ENCODE measurements at places on chromosomes 6 and 20.

DNA sequence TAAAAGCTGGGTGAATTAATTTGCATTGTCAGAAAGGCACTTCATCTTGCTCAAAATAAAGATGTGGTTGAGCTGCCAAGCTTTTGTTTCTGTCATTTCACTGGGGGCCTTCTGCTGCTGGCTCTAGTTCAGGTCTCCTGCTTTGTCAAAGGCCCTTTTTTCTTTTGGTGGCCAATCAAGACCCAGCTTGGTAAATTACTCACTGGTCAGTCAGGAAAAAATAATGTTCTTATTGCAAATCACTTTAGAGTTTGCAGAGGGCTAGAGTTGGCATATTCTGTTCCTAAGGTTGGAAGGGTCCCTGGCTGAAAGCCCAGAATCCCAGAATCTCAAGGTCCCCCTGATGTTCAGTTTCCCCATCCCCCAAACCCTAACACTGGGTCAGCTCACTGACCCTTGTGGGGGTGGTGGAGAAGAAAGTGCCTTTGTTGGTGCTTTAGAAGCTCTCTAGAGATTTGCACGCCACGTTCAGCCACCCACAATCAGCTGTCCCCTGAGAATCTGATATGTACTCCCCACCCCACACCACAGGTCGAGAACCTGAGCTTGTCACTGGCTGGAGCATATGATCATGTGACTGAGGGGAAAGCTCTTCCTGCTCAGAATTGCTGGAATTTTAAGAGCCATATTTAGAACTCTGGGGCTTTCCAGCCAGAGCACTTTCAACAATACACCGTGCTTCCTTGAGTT, 21.7 kb upstream of the BNIP5 start:
- no peak for DNase-seq

DNA sequence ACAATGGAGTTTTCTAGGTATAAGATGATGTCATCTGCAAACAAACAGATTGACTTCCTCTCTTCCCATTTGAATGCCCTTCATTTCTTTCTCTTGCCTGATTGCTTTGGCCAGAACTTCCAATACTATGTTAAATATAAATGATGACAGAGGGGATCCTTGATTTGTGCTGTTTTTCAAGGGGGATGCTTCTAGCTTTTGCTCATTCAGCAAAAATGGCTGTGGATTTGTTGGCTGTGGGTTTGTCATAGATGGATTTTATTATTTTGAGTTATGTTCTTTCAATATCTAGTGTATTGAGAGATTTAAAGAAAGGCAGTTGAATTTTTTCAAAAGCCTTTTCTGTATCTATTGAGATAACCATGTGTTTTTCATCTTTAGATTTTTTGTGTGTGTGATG, 662.4 kb upstream of the EYS start:
- DNase-seq, result no peak

GRCh38 chr6:13044390-13044789, 283.9 kb downstream of the TBC1D7 start:
- DNase-seq, result no peak

- no peak for DNase-seq
Measured at GRCh38 chr6:158406736-158407135, 94.5 kb downstream of the TULP4 start.

DNA sequence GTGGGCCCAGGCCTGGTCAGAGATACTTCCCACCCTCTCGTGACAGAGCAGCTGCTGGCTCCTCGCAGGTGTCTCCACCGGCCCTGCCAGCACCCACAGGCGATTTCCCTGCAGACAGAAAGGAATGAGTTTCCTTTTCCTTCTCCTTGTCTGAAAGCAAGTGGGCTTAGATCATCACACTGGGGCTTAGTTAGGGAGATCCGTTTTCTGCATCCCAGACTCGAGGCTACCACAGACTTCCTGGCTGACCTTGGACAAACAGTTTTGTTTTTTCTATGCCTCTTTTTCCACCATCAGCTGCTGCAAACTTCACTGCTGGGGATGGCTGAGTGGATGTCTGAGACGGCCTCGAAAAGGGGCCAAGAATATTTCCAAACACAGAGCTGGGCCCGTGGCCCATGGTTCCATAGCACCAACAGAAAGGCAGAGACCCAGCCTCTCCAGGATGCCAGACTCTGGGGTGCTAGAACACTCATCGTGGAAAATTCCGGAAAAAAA, 86.5 kb downstream of the BANF2 start:
- no peak for DNase-seq

- DNase-seq, result no peak
Measured at GRCh38 chr6:116359835-116360234, 10.9 kb upstream of the DSE start.

GRCh38 chr6:148907573-148907972, 160.7 kb downstream of the UST start:
- DNase-seq, result no peak

DNA sequence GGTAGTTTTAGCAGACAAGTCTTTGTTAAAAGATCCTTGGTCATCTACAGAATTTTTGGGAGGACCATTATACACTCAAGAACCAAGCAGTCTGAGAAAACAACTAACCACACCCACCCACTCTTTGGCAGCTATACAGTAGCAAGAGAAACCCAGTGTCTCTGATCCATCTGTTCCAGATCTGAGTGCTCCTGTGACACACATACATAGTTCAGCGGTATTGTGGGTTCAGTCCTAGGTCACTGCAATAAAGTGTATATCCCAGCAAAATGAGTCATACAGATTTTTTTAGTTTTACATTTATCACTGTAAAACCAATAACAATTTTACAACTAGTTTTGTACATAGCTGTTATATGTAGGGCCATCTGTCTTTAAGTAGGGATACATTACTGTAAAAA, 47.4 kb upstream of the PAK5 start:
- peak; percentile 20 for DNase-seq
